Mesendoderm (in vitro differentiated cells): ENCODE measurements at places on chromosomes 11 and 22.
A peak's percentile ranks its signal among the peaks of the same experiment; 100 is the strongest.

DNA sequence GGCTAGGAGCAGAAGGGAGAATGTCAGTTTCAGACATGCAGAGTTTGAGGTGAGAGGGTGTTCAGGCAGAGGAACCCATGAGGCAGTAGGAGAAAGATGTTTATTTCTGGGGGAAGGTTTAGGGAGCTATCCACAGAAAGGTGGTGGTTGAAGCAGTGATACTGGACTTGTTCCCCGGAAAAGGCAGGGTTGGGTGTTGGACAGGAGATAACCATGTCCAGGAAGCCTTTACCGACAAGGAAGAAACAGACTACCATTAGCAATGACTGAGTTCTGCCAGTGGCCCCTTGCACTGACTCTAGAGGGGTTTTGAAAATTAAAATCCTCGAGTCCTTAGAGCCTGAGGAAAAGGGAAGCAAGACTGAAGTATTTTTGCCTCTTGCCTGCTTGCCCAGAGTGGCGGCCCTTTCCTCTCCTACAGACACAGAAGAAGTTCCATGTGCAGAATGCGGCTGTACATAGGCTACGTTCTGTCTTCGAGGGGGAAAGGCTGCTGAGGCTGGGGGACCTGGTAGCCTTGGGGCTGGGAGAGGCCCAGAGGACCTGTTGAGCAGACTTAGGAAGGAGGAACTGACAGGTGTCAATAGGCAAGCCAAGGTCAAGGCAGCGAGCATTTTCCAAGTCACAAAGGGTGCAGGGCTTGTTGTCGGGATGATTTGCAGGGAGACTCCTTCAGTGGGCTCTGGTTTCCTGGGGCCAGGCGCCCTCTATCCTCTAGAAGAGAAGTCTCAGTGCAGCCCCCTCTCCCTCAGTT, 146.7 kb downstream of the LDLRAD3 start:
- no peak for DNase-seq

DNA sequence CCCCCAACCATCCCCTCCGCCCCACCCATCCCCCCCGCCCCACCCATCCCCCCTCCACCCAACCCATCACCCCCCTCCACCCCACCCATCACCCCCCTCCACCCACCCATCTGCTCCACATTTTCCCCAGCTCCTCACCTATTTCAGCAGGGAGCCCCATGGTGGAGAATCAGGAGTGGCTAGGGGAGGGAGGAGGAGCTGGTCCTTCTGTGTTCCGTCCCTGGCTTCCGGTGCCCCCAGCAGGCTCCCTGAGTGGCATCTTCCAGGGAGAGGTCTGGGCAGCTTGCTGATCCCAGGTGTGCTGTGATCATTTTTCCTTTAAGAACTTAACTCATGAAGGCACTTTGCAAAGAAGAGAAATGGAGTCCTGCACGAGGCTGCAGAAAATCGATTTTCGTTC, 365.8 kb downstream of the TBC1D22A start:
- DNase-seq = no peak

GRCh38 chr22:42303396-42304323, 33.2 kb upstream of the TCF20 start:
- DNase-seq = peak; percentile 51

DNA sequence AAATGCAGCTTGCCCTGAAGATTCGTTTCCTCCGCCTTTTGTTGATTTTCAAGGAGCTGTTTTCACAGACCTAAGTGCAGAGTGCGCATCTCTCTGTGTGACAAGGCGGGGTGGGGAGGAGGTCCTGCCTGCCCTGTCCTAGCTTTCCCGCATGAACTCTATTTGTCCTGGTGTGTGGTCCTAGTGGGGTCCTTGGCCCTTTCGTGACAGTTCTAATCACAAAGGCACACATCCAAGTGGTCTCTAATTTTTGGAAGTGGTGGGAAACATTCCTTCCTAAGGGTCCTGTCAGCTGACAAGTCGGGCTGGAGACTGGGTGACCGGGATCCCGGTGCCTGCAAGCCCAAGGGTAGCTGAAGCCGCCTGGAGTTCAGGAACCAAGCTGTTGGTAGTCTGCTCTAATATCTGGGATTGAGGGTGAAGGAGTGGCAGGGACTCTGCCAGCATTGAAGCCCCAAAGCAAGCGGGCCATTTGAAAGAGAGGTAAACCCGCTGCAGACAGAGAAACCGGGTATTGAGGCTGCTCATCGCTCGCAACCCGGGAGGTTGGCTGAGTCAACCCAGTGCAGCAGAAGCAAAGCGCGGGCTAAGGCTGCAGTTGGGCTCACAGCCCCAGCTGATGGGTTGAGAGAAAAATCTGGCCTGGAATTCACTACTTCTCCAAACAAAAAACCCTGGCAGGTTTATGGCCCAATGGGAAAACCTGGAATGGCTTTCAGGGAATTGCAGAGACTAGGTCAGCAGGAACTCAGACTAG, 28.1 kb upstream of the FBXO3 start:
- DNase-seq = peak; percentile 98

GRCh38 chr11:65981972-65982823, 19.8 kb downstream of the EIF1AD start:
- DNase-seq = no peak

- DNase-seq = no peak
Measured at GRCh38 chr22:39350757-39351688, 1.2 kb downstream of the SYNGR1 start.

GRCh38 chr11:128555606-128556005, 31.8 kb downstream of the ETS1 start:
- peak; percentile 88 for DNase-seq

- DNase-seq = peak; percentile 97
Measured at GRCh38 chr11:34051349-34052035, at the start of gene CAPRIN1. Gene CAPRIN1, plus strand, starts transcription at chr11:34051731. Its CDS starts 690 bp downstream, at chr11:34052421.

DNA sequence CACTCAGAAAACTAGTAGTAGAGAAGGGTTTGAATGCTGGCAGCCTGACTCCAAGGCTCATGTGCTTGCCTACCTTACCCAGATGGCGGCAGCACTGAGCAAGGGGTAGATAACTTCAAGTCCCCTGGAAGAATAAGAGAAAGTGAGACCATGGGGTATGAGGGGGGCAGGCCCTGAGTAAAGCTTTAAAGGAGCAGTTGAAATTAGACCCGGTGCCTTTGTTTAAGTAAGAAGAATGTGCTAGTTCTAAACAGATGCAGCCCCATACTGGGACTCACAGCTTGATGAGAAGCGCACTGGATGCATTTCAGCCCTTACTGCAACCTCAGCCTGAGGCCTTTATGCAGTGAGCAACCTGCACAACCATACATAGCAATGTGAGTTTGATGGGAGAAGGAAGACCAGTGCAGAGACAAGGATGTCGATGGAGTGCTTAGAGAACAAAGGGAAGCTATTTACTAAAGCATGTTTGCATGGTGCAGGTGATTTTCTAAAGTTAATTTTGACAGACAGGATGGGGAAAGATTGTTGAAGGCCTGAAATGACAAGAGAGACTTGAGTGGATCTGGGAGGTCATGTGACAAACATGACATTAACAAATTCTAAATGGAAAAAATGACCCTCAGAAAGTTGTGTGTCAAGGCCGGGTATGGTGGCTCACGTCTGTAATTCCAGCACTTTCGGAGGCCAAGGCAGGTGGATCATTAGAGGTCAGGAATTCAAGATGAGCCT, 27.1 kb upstream of the TMA7B start:
- peak; percentile 91 for DNase-seq

DNA sequence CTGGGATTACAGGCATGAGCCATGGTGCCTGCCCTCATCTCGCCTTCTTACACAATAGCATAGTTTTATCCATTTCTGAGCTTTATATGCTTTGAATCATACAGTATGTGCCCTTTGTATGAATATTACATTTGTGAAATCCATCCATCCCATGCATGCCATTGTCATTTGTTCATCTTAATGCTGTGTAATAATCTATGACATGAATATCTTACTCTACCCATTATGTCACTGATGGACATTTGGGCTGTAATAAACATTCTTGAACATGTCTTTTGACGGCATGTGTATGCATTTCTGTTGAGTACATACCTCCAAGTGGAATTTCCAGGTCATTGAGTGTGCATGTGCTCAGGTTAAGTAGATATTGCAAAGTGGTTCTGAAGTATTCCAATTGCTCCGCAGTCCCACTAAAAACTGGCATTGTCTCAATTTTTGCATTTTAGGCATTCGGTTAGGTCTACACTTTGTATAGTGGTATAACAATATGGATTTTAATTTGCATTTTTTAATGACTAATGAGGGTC, 339.3 kb upstream of the SYN3 start:
- DNase-seq = no peak

DNA sequence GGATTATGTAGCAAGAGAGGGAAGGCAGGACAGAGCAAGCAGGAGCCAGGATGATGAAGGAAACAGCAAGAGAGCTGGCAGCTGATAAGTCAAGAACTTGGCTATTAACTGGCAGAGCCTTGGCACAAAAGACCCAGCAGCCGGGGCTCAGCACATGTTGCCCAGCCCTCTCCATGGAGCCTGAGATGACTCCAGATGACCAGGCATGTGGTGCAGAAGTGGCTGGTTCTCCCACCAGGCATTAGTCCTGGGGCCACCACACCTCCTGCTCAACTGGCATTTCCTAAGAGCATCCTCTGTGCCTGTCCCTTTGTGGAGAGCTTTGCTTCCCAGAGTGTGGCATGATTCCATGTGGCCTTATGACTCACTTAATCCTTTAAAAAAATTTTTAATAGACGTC, 522.6 kb downstream of the MN1 start:
- no peak for DNase-seq

- DNase-seq = no peak
Measured at GRCh38 chr22:20847318-20847822, 11.2 kb downstream of the PI4KA start.

GRCh38 chr11:47332791-47333525, 19.5 kb downstream of the MYBPC3 start:
- DNase-seq = no peak

- peak; percentile 69 for DNase-seq
Measured at GRCh38 chr11:72430741-72431570, 3.4 kb downstream of the CLPB start.

DNA sequence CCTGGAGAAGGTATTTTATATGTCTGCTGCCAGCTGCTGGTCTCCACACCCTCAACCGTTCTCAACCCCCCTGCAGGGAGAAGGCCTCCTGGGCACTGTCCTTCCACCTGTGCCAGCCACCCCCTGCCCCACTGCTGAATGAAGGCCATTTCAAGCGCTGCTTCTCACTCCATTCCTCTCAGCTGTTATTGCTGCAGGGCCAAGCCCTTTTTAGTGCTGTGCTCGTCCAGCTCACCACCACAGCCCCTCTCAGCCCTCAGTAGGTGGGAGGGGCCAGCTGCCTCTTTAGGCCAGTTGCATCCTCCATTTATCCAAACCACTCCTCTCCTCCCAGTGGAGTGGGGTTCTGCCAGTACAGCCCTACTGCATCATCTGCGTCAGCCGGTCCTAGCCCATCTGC, 1.8 kb upstream of the WBP2NL start:
- DNase-seq = no peak

- no peak for DNase-seq
Measured at GRCh38 chr11:133325711-133326110, 206.6 kb downstream of the OPCML start.

DNA sequence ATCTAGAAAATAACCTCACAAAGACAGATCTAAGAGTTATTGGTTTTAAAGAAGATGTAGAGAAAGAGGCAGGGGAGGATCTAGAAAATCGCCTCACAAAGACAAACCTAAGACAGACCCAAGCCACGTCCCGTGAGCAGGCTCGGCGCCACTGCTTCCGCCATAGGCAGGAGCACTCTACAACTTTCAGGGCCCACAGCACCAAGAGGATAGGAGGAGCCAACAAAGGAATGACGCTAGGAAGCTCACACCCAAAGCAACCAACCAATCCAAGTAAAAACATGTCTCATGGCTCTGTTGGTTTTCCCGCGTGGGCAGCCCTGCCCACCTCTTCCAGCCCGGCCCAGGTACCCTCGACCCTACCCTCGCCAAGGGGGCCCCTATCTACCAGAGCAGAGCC, 4167.4 kb upstream of the OR11H1 start:
- no peak for DNase-seq

DNA sequence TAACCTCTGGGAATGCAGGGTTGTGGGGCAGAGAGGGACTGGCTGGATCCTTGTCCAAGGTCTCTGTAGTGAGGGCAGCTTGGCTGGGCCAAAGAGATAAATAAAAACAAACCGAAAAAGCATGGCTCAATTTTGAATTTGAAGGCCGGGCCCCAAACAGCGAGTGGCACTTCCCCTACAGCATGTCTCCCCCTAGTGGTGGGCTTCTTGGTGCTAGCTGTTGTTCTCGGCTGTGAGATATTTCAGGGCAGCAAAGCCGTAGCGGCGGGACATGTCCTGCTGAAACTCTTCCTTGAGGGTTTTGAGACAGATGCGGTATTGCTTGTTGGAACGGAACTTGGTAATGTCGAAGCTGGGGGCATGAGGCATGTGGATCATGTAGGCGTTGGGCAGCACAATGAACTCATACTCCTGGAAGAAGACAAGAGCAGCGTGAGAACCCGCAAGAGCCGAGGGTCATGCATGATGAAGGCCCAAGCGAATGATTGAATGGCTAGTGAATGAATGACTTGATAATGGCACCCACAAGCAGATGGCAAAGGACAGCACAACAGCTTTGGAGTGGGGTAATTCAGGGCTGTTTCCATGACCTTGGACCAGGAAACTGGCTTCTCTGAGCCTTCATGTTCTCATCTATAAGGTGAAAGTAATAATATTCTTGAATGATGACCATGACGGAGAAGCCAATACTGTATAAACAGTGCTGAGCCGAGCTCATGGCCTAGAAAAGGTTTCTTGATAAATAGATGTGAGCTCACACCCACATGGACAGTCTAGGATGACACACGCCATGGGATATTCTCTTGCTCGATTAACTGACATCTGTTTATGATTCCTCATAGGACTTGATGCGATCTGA, 216.3 kb upstream of the SYN3 start:
- DNase-seq = peak; percentile 69

DNA sequence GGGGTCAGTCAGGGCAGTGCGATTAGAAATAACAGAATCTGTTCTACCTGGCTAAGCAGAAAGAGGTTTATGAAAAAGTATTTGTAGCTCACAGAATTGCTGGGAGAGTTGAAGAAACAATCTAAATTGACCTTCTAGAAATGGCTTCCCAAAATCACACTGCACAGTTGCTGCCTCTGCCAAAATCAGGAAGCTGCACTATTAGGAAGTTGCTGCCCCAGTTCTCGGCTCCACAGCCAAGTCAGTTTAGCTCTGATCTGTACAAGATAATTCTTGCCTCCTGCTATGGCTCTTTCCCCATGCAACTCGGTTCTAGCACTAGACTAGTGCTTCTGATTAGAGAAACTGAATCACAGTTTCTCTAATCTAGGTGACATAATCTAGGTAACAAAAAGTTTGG, 16.0 kb upstream of the CCDC90B start:
- DNase-seq = no peak
